ENCODE measurements at places on chromosomes 11 and 22.

- no peak for DNase-seq
Observed at GRCh38 chr11:34292546-34292945, 65.3 kb downstream of the ABTB2 start.

DNA sequence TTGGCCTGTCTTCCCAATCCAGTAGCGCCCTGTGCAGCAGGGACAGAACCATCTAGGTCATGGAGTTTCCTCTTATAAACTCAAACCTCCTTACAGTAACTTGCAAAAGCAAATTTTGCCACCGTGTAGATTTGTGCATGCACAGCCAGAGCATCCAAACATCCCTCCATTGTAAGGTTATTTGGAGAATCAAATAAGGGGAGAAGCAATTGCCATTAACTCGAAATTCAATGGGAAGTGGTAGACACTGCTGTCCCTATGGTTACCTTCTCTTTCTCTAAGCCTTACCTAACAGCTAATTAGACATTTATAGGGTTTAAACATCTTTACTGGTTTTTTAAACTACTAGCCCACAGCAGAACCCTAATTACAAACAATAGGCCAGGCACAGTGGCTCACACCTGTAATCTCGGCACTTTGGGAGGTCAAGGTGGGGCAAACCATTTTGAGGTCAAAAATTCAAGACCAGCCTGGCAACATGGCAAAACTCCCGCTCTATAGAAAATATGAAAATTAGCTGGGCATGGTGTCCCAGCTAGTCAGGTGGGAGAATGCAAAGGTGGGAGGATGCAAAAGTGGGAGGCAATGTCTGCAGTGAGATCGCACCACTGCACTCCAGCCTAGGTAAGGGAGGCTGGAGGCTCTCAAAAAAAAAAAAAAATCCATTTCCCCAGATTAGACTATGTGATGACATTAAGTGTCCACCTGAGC is 6.6 kb downstream of the HSPA8 start:
- DNase-seq: no peak

GRCh38 chr11:30016588-30017363 is at the start of gene KCNA4:
TSS of gene KCNA4 (minus strand) at chr11:30017030. CDS start at chr11:30012678, 4,352 bp downstream.
- peak; percentile 21 for DNase-seq

GRCh38 chr11:11036848-11037732 is 179.2 kb upstream of the ZBED5 start:
- peak; percentile 46 for DNase-seq

- peak; percentile 9 for DNase-seq
Observed at GRCh38 chr11:134261626-134262488, 8.5 kb downstream of the ACAD8 start.

DNA sequence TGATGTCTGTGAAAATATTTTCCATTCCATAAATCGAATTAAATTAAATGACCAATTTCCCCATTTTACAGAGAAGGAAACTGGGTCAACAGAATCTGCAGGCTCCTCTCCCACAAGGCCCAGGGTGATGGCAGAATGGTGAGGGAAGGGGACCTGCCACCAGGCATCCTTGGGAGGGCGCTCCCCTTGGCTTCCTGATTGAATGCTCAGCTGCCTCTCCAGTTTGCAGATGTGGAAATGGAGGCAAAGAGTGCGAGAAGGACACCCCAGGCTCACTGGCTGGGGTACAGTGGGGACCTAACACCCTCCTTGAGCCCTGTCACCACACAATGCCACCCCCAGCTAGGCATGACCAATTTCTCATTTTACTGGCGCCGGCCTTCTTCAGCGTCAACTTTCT is 28.5 kb upstream of the CSNK1E start:
- no peak for DNase-seq

GRCh38 chr11:69669486-69669885 is 5.7 kb downstream of the LTO1 start:
- no peak for DNase-seq

- no peak for DNase-seq
Observed at GRCh38 chr11:14748090-14748489, 104.5 kb downstream of the PDE3B start.

DNA sequence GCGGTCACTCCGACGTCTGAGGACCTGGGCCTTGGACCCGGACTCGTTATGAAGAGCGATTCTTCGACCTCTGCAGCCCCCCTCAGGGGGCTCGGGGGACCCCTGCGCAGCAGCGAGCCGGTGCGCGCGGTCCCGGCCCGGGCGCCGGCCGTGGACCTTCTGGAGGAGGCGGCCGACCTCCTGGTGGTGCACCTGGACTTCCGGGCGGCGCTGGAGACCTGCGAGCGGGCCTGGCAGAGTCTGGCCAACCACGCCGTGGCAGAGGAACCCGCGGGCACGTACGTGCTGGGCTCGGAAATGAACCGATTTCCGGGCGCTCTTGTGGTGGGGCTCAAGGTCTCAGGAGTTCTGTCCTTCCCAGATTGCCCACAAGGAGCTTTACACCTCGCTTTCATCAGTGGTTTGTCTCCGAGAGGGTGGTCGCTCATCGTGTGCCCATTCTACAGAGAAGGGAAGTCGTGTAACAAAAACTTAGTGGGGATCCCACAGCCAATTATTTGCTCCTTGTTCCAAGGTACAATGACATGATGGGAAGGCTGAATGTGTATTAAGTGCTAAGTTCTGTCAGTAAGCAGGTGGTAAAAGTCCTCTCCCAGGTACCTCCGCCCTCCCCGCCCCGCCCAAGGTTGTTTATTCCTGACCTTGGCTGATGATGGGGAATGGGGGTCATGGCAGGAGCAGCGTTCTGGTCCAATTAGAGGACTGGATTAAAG is 695 bp downstream of the PEX26 start:
- peak; percentile 28 for DNase-seq

- no peak for DNase-seq
Observed at GRCh38 chr11:45921561-45922424, 663 bp upstream of the LARGE2 start.

GRCh38 chr11:31874631-31875191 is 63.6 kb upstream of the PAX6 start:
- DNase-seq: no peak

DNA sequence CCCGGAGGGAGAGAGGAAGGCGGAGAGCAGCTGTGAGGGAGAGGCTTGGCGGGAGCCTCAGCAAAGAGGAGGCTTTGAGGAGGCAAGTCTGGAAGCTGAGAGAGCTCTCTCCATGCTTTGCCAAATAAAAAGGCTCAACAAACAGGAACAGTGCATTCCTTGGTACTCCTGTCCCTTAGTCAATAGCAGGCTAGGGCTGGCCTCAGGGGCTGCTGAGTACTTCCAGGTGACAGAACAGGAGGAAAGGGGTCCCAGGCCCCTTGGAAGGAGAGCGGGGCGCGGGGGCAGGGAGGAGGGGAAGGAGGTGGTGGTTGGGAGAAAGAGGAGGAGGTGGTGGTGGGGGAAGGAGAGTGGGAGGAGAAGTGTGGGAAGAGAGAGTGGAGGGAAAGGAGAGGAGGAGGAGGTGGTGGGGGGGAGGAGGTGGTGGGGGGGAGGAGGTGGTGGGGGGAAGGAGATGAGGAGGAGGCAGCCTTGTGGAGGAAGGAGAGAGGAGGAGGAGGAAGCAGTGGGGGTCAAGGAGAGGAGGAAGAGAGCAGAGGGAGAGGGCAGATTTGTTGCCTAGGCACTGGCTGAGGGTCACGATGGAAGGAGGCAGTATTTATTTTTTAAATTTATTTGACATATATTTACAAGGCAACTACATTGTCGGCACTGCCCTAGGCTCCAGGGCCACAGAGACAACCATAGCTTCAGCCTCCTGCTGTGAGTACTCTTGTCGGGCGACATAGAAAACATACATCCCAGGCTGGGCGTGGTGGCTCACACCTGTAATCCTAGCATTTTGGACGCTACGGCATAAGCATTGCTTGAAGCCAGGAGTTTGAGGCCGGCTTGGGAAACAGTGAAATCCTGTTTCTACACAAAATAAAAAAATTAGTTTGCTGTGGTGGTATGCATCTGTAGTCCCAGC is 74.2 kb upstream of the ZBED5 start:
- DNase-seq: peak; percentile 37

DNA sequence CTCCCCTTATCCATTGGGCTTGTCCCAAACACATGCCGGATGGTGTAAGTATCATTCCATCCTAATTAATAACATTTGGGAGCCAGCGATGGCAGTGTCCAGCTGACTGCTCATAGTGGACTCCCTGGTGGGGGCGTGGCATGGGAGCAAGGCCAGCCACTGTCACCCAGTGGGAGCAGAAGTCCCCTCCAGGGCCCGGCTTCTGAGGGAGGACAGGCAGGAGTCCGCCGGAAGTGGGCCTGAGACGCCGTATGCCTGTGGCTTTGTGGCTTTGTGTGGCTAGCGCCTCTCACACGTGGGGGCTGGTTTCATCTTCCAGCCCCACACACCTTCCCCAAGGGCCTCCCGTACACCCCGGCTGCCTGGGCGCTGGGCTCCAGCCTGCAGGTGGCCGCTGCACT is 124.5 kb downstream of the KCNQ1 start:
- no peak for DNase-seq

- DNase-seq: no peak
Observed at GRCh38 chr11:20966489-20966888, 297.1 kb downstream of the NELL1 start.

DNA sequence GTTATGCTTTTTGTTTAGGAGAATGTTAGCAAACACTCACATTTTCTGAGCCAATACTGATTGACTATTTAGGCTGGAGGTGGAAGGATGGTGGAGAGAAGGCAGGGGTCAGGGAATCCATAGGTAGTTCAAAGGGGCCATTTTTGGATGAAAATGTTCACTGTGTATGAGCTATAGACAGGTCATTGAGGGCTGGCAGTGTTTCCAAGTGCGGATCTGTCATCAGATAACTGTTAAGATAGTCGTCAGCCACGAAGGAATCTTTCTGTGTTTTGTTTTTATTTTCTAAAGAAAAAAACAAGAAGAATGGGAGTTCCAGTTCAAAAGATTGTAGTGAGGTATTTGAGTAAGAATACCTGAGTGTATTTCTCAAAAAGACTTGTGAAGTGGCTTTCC is 3.1 kb downstream of the KCNJ5 start:
- no peak for DNase-seq

- no peak for DNase-seq
Observed at GRCh38 chr11:38510041-38510440, 1912.0 kb upstream of the RAG2 start.

Measured in fibroblast of skin of right biceps (primary cell).